ENCODE measurements at places on chromosomes 3 and 15. TPM values are rescaled to one million over a fixed set of nuclear protein-coding genes. Genes with fewer than 3 reads are reported as not detected.

The SAMD7 gene
- not detected for total RNA-seq

The CCR3 gene
- total RNA-seq, result 1.3 TPM

The SPINK8 gene
- total RNA-seq, result not detected

The ARNT2 gene
- not detected for total RNA-seq

- H3K27ac ChIP-seq, result no peak overlapping the region
- no peak for DNase-seq
- no peaks in the 10 kb centered on the region for H3K27me3 ChIP-seq
- H3K4me1 ChIP-seq, result no peaks in the 10 kb centered on the region
- H3K4me3 ChIP-seq, result no peak overlapping the region
- no peaks in the 10 kb centered on the region for H3K36me3 ChIP-seq
These were observed 96.2 kb downstream of the ADAMTS9 start for GRCh38 chr3:64591615-64592014.

GRCh38 chr3:25604107-25604805 lies 60.5 kb downstream of the TOP2B start:
- H3K4me1 ChIP-seq, result peaks cover 4% of the 10 kb centered on the region
- no peaks in the 10 kb centered on the region for H3K27me3 ChIP-seq
- no peak overlapping the region for H3K27ac ChIP-seq
- no peak overlapping the region for H3K4me3 ChIP-seq

DNA sequence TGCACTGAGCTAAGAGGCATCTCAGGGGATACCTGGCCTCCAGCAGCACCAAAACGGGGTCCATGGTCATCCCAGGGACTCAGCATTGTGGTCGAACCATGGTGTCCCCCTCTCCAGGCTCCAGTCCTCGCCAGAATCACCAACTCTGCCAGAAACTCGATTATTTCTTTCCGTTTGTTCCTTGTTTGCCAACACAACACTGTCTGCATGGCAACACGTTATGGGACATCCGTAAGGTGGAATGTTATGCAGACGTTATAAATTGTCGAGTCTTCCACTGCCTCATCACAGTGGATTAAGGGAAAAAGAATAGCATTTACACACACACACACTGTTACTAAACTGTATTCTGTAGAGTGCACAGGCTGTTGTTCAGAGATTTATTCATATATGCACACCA lies 52.5 kb upstream of the RPL32 start:
- peaks cover 22% of the 10 kb centered on the region for H3K27me3 ChIP-seq
- H3K4me1 ChIP-seq, result peaks cover 6% of the 10 kb centered on the region
- no peak overlapping the region for H3K4me3 ChIP-seq
- H3K36me3 ChIP-seq, result no peaks in the 10 kb centered on the region

- H3K27me3 ChIP-seq, result peaks cover 56% of the 10 kb centered on the region
- H3K4me3 ChIP-seq, result no peak overlapping the region
- no peak overlapping the region for H3K27ac ChIP-seq
- peaks cover 5% of the 10 kb centered on the region for H3K36me3 ChIP-seq
These were observed 40.9 kb downstream of the CPN2 start for GRCh38 chr3:194310060-194310835.

DNA sequence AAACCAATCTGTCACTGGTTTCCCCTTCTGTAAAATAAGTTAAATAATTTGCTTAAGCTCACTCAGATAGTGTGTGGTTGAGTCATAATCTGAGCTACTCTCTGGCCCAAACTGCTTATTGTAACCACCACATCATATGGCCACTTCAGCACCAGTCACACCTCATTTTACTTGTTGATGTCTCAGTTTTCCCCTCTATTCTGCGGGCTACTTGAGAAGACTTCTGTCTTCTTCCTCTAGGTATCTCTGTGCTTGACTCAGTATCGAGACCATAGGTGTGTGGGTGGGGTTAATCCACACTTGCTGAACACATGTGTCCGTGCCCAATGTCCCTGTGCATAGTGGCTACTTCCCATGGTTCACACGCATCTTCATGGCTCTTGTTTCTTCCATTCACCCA lies 32.9 kb downstream of the CRYGS start:
- H3K4me3 ChIP-seq, result no peak overlapping the region
- peaks cover 17% of the 10 kb centered on the region for H3K4me1 ChIP-seq
- no peak overlapping the region for H3K27ac ChIP-seq

DNA sequence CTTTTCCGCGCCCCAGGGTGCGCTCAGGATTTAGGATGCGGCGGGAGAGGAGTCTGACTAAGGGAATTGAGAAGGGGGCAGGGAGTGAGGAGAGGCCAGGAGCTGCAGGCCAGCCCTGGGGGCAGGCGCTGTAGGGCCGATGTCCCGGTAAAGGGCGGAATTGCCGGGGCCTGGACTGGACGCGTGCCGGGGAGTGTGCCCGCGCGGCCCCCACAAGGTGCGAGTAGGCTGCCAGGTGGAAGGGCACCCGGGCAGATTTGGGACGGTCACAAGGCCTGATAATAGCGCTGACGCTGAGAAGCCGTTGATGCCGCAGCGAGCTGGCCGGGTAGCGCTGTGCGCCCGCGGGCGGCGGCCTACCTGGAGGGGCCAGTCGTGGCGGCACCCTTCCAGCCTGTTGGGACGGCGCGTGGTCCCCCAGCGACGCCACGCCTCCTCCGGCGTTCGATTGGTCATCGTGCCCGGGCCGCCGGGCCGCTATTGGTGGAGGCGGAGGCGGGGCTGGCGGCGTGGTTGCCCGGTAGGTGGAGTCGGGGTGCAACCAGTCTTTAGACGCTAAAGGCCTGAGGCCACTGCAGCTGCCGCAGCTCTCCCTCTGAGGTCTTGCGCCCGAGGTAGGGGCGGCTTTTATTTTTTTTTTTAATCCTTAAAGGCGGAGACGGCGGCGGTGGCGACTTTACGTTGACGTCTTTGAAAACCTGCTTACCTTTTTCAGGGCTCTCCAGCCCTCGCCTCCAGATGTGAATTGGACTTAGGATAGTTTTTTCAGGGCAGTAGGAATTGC lies 903 bp downstream of the SLC25A38 start:
- H3K4me3 ChIP-seq, result peak overlapping the region; percentile 98
- no peaks in the 10 kb centered on the region for H3K27me3 ChIP-seq
- peak; percentile 97 for DNase-seq
- peak overlapping the region; percentile 99 for H3K27ac ChIP-seq
- H3K4me1 ChIP-seq, result peaks cover 44% of the 10 kb centered on the region

DNA sequence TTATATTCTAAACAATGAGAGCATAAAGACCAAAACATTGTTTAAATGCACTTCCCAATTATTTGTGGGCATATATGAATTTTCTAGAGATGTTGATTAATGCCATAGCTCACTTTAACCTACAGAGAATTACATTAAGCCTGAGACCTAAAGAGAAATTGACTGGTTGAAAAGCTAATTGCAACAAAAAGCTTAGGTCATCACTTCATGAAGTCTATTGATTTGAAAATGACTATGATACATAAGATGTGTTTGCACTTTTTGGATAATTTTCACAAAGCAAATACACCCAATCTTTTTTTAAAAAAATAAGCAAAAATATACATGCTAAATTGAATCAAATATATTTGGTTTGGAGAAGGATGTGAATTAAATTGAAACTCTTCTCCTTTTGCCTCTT lies 532.8 kb upstream of the GOLIM4 start:
- no peak for DNase-seq
- no peak overlapping the region for H3K27ac ChIP-seq
- H3K4me1 ChIP-seq, result no peaks in the 10 kb centered on the region
- H3K36me3 ChIP-seq, result no peaks in the 10 kb centered on the region

- peaks cover 18% of the 10 kb centered on the region for H3K27me3 ChIP-seq
- DNase-seq, result no peak
- peaks cover 6% of the 10 kb centered on the region for H3K4me1 ChIP-seq
- H3K36me3 ChIP-seq, result peaks cover 3% of the 10 kb centered on the region
- no peak overlapping the region for H3K27ac ChIP-seq
These were observed 240.7 kb upstream of the TBC1D5 start for GRCh38 chr3:17983106-17983505.

- peaks cover 5% of the 10 kb centered on the region for H3K27me3 ChIP-seq
- no peaks in the 10 kb centered on the region for H3K4me1 ChIP-seq
- no peak overlapping the region for H3K27ac ChIP-seq
- H3K36me3 ChIP-seq, result no peaks in the 10 kb centered on the region
- H3K4me3 ChIP-seq, result no peak overlapping the region
These were observed 9.2 kb upstream of the EIF2B5 start for GRCh38 chr3:184126006-184126405.

- H3K36me3 ChIP-seq, result peaks cover 3% of the 10 kb centered on the region
- no peak overlapping the region for H3K27ac ChIP-seq
- H3K4me1 ChIP-seq, result peaks cover 32% of the 10 kb centered on the region
- DNase-seq, result no peak
- H3K4me3 ChIP-seq, result peak overlapping the region; percentile 6
These were observed 27.1 kb upstream of the VPS8 start for GRCh38 chr3:184784731-184785500.

DNA sequence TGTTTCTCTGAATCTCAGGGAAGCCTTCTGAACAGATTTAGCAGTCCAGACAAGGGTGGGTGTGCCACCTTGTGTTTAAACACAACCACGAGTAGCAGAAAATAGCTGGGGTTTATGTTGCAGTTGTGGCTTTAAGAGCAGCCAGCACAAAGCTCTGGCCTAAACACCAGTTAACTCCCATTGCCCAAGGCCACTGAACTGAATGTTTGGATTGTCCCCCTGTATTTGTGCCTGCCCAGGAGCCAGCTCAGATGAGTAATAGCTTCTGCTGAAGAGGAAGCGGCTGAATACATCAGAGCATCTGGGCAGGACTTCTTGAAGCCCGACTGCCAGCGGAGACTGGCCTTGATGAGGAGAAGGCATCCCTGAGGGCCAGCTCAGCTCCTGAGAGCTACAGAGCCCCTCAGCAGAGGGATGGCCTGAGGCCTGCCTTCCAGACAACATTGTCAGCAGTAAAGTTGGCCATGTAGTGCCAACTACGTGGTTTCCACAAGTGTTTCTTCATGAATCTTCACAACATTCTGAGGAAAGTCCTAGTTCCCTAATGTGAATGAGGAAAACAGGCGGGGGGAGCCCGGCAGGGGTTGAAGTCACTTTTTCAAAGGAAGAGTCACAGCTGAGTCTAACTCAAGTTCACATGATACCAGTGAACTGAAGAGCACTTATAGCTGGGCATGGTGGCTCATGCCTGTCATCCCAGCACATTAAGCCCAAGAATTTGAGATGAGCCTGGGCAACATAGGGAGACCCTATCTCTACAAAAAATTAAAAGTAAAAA lies 65.8 kb upstream of the ZBTB38 start:
- H3K27ac ChIP-seq, result no peak overlapping the region
- H3K4me3 ChIP-seq, result no peak overlapping the region
- peaks cover 33% of the 10 kb centered on the region for H3K4me1 ChIP-seq
- DNase-seq, result no peak
- H3K36me3 ChIP-seq, result peaks cover 17% of the 10 kb centered on the region

DNA sequence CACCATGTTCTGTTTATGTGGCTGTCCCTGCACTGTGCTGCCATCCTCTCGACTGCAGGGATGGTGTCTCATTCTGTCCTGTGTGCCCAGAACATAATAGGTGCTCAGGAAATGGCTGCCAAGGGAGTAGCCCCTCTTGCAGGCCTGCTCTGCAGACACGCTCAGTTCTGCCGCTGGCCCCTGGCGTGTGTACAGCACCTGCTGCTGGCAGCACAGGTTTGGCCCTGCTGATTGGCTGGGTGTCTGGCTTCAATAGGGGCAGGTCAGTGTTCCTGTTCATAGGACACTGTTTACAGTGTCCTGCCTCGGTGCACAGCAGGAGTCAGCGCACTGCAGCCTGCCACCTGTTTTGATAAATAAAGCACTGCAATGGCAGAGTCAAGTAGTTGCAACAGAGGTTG lies 146.9 kb downstream of the DNAJB8 start:
- DNase-seq, result no peak
- H3K4me1 ChIP-seq, result peaks cover 15% of the 10 kb centered on the region
- H3K4me3 ChIP-seq, result no peak overlapping the region
- H3K27me3 ChIP-seq, result no peaks in the 10 kb centered on the region
- H3K27ac ChIP-seq, result no peak overlapping the region

DNA sequence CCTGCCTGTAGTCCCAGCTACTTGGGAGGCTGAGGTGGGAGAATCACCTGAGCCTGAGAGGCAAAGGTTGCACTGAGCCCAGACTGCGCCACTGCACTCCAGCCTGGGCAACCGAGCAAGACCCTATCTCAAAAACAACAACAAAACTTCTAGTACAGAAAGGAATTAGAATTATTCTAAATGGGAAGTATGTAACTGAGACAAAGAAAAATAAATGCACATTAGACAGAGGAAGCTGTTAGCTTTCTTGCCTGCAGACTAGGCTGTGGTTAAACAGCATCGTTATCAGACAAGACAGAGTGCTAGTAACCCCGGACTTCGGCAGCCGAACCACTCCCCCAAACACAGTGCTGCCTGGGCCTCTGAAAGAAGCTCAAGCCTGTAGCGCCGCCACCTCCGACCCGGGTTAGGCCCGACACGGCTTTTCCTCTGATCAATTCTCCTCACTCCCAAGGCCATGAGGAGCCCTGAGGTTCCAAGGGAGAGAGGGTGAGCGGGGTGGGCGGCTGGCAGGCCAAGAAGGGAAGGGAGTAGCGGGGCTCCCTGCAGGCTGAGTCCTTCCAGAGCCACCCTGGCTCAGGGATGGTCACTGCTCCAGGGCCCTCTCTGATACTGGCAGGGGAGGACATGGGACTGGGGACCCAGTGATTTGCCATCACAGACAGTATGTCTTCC lies 44.8 kb upstream of the MUC4 start:
- peaks cover 13% of the 10 kb centered on the region for H3K27me3 ChIP-seq
- DNase-seq, result no peak
- peaks cover 4% of the 10 kb centered on the region for H3K4me1 ChIP-seq
- no peak overlapping the region for H3K4me3 ChIP-seq
- no peaks in the 10 kb centered on the region for H3K36me3 ChIP-seq

- no peak overlapping the region for H3K4me3 ChIP-seq
- H3K27me3 ChIP-seq, result no peaks in the 10 kb centered on the region
- peaks cover 25% of the 10 kb centered on the region for H3K4me1 ChIP-seq
- no peak overlapping the region for H3K27ac ChIP-seq
- H3K36me3 ChIP-seq, result peaks cover 2% of the 10 kb centered on the region
These were observed 42.7 kb upstream of the SKOR1 start for GRCh38 chr15:67782691-67782991.

GRCh38 chr15:32852771-32853170 lies 135.0 kb downstream of the GREM1 start:
- H3K4me3 ChIP-seq, result no peak overlapping the region
- no peaks in the 10 kb centered on the region for H3K4me1 ChIP-seq
- H3K27me3 ChIP-seq, result peaks cover 3% of the 10 kb centered on the region
- H3K27ac ChIP-seq, result no peak overlapping the region
- no peaks in the 10 kb centered on the region for H3K36me3 ChIP-seq
- DNase-seq, result no peak

GRCh38 chr3:4693620-4694019 lies 200.5 kb downstream of the ITPR1 start:
- H3K4me3 ChIP-seq, result no peak overlapping the region
- no peak overlapping the region for H3K27ac ChIP-seq
- H3K27me3 ChIP-seq, result no peaks in the 10 kb centered on the region
- peaks cover 7% of the 10 kb centered on the region for H3K4me1 ChIP-seq
- H3K36me3 ChIP-seq, result peaks cover 43% of the 10 kb centered on the region
- DNase-seq, result no peak

GRCh38 chr3:120424976-120425570 lies 25.7 kb downstream of the FSTL1 start:
- no peak overlapping the region for H3K27ac ChIP-seq
- no peaks in the 10 kb centered on the region for H3K36me3 ChIP-seq
- H3K4me3 ChIP-seq, result no peak overlapping the region
- peaks cover 6% of the 10 kb centered on the region for H3K4me1 ChIP-seq
- H3K27me3 ChIP-seq, result peaks cover 6% of the 10 kb centered on the region
